Mucosa of descending colon (tissue), 3 donors: ENCODE measurements at places on chromosomes 6 and 20. TPM values are rescaled to one million over a fixed set of nuclear protein-coding genes. Genes with fewer than 3 reads are reported as not detected.

Gene ENPP1
- total RNA-seq: 12.7 TPM

Gene SRMS
- 0.27 TPM for total RNA-seq

Gene PLCB4
- total RNA-seq: 55.0 TPM

Gene ADGRF1
- total RNA-seq: 3.3 TPM

Gene TMEM239
- total RNA-seq: not detected

Gene DLK2
- total RNA-seq: 0.47 TPM

Gene FOXS1
- total RNA-seq: not detected

Gene SLC16A10
- total RNA-seq: 3.8 TPM

DNA sequence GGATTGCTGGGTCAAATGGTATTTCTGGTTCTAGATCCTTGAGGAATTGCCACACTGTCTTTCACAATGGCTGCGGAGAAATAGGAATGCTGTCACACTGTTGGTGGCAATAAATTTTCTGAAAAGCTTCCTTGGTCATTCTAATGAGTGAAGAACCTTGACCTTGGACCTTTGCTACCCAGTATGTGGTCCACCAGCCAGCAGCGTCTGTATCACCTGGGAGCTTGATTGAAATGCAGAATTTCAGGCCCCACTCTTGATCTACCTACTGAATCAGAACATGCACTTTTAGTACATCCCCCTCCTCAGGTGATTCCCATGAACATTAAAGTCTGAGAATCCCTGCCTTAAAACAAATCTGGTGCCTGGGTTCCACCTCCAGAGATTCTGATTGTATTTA is 27.5 kb upstream of the GLP1R start:
- DNase-seq: no peak

DNA sequence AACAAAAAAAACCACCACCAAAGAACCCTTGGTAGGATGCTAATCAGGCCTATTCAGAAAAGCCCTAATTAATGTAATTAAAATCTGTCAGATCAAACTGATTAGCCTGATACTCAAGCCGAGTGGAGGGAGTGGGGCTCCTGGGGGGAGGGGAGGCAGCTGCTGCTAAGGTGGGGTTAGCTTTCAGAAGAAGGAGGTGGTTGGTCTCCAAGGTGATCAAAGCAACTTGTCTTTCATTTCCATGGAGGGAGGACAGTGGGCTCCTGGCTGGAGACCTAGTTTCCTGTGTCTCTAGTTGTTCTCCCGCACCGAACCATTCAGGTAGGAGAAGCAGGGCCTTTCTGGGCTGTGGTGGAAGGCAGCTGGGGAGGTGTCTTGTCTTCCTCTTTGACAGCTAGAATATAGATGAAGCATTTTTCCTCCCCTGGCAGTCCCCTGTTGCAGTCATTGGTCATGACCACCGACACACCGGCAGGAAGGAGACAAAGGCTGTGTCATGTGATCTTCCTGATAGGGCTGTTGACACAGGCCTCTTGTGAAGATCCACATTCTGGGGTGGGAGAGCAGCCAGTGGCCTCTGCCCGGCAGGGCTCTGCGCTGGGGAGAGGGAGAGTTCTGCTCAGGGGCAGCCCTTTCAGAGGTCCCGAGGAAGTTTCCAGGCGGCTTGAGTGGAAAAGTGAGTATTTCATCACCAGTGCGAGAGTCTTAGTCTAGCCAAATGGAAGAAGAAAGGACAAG is 39.9 kb upstream of the PRDM1 start:
- DNase-seq: no peak

DNA sequence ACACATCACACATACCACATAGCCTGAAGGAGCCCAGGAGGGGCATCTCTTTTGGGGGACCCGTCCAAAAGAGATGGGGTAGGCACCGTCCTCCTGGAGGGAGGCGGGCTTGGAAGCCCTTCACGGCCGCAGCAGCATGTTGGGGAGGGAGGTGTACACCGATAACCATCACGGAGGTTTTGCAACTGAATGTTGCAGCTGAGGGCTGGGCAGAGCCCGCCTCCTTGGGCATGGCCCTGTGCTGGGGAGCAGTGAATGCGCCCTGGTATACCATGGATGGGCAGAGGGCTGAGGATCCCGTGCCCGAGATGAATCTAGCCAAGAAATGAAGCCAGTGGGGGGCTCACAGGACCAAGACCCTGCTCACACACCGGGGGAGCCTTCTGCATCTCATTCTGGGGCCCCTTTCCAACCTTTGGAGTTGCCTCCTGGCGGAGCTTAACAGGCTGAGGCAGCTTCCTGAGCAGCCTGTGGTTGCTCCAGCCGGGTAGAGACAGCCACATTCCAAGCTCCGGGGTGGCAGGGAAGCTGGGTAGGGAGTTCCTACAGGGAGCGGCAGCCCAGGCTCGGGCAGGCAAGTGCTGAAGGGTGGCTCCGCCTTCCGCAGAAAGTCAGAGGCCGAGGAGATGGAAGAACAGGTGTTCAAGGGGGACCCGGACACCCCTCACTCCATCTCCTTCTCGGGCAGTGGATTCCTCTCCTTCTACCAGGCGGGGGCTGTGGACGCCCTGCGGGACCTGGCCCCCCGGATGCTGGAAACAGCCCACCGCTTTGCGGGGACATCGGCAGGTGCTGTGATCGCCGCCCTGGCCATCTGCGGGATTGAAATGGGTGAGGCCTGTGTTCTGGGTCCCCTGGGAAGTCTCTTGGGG is at the start of gene PNPLA1:
Gene PNPLA1, plus strand, starts transcription at position 227 of the 872 bp plus-strand sequence. Its CDS starts 400 bp downstream, at position 627.
- DNase-seq: no peak

DNA sequence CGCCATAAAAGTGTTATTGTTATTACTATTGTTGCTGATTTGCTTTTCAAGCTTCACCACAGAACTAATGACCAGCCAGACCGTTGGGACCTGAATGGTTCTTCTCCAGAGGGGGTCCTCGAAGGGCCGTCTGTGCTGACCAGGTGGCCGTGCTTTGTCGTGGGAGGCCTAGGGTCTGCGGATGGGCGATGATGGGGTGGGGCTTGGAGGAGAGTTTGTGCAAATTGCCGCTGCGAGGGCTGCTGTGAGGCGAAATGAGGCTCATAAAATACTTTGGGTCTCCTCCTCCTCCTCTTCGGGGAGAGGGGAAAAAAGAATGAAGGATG is 6.0 kb upstream of the ZBTB22 start:
- DNase-seq: no peak

GRCh38 chr20:2509468-2509781 is 710 bp upstream of the ZNF343 start:
- DNase-seq: no peak

DNA sequence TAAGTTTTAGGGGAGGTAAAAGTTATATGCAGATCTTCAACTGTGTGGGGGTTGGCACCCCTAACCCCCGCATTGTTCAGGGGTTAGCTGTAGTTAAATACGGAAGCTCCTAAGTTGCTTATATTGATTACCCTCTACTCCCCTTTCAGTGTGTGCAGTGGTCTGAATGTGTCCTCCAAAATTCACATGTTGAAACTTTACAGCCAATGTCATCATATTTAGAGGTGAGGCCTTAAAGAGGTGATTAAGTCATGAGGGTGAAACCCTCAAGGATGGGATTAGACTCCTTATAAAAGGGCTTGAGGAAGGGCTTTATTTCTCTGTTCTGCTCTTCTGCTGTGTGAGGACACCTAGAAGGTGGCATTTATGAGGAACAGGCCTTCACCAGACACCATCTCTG is 22.3 kb downstream of the TULP4 start:
- no peak for DNase-seq

DNA sequence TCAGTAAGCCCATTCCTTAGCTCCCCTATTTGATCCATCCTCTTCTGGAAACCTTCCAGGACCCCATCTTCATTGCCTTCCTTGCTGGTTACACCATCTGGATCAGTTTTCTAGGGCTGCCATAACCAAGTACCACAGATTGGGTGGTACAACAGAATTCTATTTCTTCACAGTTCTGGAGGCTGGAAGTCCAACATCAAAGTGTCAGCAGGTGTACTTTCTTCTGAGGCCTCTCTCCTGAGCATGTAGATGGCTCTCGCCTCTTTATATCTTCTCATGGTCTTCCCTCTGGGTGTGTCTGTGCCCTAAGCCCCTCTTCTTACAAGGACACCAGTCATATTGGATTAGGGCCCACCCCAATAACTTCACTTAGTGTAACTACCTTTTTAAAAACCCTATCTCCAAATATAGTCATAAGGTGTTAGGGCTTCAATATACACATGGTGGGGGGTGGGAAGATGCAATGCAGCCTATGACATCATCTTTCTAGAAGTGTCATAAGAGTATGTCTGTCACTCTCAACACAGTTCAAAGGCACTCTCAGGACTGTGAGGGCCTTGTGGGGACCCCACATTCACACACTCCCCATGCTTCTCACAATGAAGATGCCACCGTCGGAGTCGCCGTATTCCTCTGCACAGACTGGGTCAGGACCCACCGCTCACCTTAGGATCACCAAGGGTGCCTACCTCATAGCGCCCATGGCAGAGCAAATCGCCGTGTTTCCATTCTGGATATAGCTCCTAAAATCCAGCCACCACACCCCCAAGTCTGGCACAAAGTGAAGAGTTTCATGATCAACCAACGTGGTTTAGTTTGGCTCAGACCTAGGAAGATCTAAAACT is 12.2 kb upstream of the PRND start:
- no peak for DNase-seq

- no peak for DNase-seq
These were observed 1.4 kb upstream of the ZBP1 start for GRCh38 chr20:57621421-57622200.

DNA sequence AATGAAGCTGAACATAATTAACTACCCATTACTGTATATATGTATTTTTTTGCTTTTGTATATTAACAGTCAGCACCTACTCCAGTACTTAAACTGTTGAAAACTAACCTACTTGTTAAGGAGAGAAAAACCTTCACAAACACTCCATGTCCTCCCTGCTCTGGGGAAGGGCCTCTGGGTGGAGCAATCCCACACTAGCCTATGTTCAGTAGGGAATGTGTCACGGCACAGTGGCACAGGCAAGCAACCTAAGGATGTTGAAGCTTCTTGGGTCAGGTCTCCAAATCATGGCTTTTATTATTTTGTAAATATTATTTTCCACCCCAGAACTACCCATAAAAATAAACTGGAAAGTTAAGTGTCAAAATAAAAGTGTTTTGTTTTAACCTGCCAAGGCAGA is 5.3 kb downstream of the MAN1A1 start:
- no peak for DNase-seq

GRCh38 chr6:15824811-15825210 is 162.0 kb upstream of the DTNBP1 start:
- no peak for DNase-seq

GRCh38 chr6:113679051-113679450 is 178.1 kb upstream of the MARCKS start:
- DNase-seq: no peak

GRCh38 chr20:11549172-11550103 is 368.3 kb upstream of the BTBD3 start:
- no peak for DNase-seq

DNA sequence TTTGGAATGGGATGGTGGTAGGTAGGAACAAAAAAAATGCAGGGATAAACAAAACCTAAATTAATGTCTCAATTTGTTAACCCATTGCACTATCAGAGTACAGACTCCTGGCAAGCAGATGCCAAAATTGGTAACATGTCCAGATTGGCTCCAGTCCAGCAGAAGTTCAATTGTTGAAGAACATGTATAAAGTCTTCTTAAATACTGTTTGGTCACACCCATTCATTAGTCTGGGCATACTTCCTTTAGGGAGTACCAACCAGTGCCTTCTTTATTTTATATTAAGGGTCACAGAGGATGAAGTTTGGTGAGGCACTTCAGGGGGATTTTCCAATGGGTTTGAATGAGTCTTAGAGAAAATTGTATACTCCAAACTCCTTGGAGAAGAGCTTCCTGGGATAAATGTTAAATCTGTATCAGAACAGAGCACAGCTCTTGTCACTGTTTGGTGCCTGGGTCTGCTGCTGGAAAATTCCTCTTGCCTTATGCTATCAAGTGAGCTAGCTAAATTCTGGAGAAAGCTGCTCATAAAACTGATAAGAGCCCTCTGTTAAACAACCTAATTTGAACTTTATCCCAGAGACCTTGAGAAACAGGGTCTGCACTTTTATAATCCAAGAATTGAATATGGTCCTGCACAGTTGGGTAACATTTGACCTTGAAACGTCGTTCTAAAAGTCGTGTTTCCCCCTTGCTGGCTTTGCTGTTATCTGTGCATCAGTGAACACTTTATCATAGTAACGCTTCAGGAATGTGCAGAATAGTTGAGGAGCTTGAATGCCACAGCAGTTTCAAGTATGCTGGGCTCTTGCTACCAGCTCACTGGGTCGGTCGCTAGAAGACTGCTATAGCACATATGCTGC is 334.1 kb upstream of the CITED2 start:
- no peak for DNase-seq

DNA sequence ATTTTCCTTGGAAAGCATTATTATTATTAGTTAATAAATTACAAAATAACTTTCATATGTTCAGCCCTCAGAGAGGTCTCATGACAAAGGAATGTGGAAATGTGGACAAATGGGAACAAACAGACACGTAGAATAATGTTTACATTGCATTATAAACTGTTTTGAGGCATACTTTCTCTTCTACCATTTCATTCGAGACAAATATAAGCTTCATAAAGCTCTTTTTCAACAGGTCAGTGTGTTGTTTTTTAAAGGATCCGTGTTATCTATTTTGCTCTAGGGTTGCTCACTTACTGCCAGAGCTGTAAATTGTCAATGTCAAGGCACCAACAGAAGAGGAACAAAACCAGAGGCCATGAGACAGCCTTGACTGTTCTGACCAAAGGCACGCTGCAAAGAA is 256.8 kb downstream of the PHACTR1 start:
- no peak for DNase-seq

DNA sequence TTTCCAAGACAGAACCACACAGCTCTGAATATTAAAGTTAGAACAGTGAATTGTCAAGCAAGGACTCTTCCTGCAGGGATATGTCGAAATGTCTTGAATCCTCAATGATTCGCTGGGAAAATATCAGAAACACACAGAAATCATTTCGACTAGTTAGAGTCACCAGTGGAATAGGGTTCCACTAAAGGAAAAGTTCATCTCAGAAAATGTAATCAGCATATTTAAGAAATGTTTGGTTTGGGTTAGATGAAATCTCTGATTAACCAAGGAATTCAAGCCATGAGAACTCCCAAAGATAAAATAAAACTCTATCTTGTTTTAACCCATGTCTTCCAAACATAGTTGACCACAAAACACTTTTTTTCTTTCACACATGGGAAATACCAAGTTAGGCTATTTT is 621.0 kb upstream of the NRSN1 start:
- no peak for DNase-seq

- no peak for DNase-seq
These were observed 19.9 kb downstream of the PXT1 start for GRCh38 chr6:36422714-36423100.

DNA sequence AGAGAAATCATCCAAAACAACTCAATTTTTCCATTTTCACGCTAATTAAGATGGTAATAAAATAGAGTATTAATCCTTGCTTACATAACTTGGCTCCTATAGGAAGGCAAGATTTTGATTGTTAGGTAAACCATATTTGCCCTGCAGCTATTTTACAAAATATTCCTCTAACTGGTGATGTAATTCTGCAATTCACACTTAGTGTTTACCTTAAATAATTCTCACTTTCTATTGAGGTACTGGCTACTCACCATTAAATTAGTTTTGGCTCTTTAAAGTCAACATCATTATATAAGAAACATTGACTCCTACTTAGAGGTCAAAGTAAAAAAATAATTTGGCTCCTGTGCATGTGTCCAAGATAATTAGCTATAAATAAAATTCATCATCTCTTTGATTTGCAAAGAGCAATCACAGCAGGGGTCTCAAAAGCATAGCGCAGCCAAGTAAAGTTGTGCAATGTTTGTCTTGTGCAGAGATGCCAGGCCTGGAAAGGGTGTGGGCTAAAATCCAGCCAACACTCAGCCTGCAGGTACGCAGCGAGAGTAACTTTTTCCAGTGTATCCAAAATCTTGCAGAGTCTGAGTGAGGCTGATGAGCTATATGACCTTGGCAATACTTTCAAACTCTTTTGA is 501.2 kb downstream of the MMUT start:
- no peak for DNase-seq
